Activated naive CD8-positive, alpha-beta T cell treated with anti-CD3 and anti-CD28 coated beads for 36 hours (primary cell): ENCODE measurements at places on chromosomes 5 and 9. TPM values are rescaled to one million over a fixed set of nuclear protein-coding genes. Genes with fewer than 3 reads are reported as not detected.
A peak's percentile ranks its signal among the peaks of the same experiment; 100 is the strongest.

Gene SUB1
- total RNA-seq = 414 TPM

Gene FAT2
- not detected for total RNA-seq

Gene ELP1
- 32.3 TPM for total RNA-seq

Gene GNA14
- total RNA-seq = not detected

Gene PCDHA1
- total RNA-seq = not detected

GRCh38 chr9:73146111-73146815, 5.4 kb upstream of the ANXA1 start:
- no peak for DNase-seq
- no peak overlapping the region for H3K27ac ChIP-seq
- no peaks in the 10 kb centered on the region for H3K27me3 ChIP-seq
- H3K4me3 ChIP-seq = no peak overlapping the region
- H3K4me1 ChIP-seq = peaks cover 57% of the 10 kb centered on the region

GRCh38 chr5:1864896-1865440, 17.8 kb downstream of the IRX4 start:
- H3K36me3 ChIP-seq = no peaks in the 10 kb centered on the region
- no peak for DNase-seq
- peaks cover 52% of the 10 kb centered on the region for H3K27me3 ChIP-seq
- no peak overlapping the region for H3K27ac ChIP-seq
- no peaks in the 10 kb centered on the region for H3K4me1 ChIP-seq

DNA sequence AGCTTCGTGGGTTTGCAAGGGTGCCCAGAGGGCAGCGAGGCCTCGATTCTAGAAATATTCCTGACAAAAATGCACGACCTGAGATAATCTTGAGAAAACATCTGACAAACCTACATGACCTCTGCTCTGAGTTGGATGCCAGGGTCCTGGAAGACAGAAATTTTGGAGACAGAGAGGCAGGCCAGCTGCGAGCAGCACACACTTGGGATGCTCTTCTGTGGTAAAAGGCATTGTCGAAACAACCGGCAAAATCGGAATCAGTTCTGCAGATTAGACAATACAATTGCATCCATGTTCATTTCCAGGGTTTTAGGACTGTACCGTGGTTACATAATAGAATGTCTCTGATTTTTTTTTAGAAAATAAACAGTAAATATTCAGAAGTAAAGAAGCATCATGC, 74.2 kb downstream of the GADD45G start:
- H3K4me1 ChIP-seq = no peaks in the 10 kb centered on the region
- no peak overlapping the region for H3K4me3 ChIP-seq
- H3K27ac ChIP-seq = no peak overlapping the region
- no peaks in the 10 kb centered on the region for H3K36me3 ChIP-seq
- DNase-seq = no peak
- no peaks in the 10 kb centered on the region for H3K27me3 ChIP-seq

GRCh38 chr5:89351975-89352374, 469.0 kb upstream of the MEF2C start:
- no peaks in the 10 kb centered on the region for H3K36me3 ChIP-seq
- no peaks in the 10 kb centered on the region for H3K4me1 ChIP-seq
- no peak overlapping the region for H3K27ac ChIP-seq

DNA sequence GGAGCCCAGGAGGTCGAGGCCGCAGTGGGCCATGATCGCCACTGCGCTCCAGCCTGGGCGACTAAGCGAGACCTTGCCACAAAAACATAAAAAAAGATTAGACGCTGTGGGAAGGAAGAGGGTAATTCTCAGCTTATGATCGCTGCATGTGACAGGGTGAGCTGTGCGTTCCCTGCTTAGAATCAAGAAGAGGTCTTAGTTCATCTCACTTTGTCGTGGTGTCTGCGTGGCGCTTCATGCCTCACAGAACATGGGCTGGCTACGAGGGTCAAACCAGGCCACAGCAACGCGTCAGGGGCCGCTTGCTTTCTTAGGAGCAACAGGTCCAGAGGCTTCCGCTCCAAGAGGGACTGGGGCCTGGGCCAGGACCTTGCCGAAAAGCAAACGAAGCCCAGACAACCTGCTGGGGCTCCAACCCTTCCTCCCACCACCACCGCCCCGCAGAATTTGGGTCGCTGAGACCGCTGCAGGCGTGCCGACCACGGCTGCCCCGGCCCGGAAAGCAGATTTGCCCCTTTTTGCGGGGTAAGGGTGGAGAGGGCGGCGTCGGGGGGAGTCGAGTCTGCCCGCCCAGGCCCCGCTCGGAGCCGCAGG, 10.0 kb upstream of the GRIN1 start:
- peak overlapping the region; percentile 96 for H3K4me3 ChIP-seq
- peak overlapping the region; percentile 92 for H3K27ac ChIP-seq
- no peak for DNase-seq

GRCh38 chr9:129131300-129132145, 20.3 kb downstream of the PTPA start:
- H3K27ac ChIP-seq = no peak overlapping the region
- peaks cover 14% of the 10 kb centered on the region for H3K36me3 ChIP-seq
- H3K4me3 ChIP-seq = no peak overlapping the region
- peak; percentile 81 for DNase-seq
- peaks cover 6% of the 10 kb centered on the region for H3K4me1 ChIP-seq

GRCh38 chr9:131728961-131729360, 10.9 kb downstream of the RAPGEF1 start:
- DNase-seq = peak; percentile 71
- H3K27ac ChIP-seq = peak overlapping the region; percentile 90
- peaks cover 76% of the 10 kb centered on the region for H3K4me1 ChIP-seq
- H3K27me3 ChIP-seq = no peaks in the 10 kb centered on the region
- H3K36me3 ChIP-seq = peaks cover 32% of the 10 kb centered on the region

DNA sequence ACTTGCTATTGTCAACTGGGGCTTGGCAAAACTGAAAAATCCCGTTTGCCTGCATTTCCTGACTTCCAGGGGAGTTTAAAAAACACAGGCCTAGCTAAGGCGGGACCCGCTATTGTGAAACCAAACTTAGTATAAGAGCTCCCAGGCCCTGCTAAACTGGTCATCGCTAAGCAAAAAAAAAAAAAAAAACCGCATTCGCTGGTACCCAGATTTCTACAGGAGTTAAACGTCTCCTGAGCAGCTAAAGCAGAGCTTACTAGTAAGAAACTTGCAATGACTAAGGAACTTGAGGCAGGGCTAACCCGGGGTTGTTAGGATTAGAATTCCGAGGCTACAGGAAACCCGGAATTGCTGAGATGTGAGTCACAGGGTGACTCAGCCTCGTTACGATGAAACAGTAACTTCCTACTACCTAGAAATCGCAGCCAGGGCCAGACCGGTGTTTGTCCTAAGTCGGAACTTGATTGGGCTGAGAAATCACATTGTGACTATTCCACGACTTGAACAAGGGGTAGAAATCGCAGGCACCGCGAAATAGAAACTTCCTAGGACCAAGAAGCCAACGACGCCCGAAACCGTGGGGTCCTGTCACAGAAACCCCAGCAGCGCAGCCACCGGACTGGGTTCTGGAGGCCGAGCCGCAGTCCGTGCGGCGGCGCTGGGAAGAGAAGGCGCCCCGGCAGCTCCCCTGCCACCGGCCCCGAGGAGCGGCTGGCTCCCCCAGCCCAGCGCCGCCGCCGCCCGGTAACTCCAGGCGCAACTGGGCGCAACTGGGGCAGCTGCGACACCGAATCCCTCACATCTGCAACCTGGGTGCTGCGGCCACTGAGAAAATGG, 89.4 kb downstream of the ANXA2R start:
- H3K27me3 ChIP-seq = no peaks in the 10 kb centered on the region
- peak overlapping the region; percentile 93 for H3K4me3 ChIP-seq
- peak; percentile 67 for DNase-seq
- peaks cover 27% of the 10 kb centered on the region for H3K4me1 ChIP-seq

DNA sequence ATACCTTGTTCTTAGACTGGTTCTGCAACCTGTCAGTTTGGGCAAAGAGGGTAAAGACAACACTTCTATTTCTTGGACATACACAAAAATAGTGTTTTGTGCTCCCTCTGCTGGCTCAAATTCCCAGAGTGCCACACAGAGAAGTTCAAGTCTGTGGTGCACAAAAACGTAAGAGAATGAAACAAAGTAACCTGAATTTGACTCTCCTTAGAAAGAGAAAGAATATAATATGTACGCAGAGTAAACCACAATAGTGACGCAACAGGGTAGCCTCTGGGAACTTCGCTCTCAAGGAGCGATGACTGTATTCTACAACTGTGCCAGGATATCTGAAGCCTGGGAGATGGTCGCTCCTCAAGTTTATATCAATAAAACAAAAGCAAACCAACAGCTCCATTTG, 18.5 kb downstream of the DDX31 start:
- H3K4me3 ChIP-seq = no peak overlapping the region
- H3K27me3 ChIP-seq = no peaks in the 10 kb centered on the region
- peaks cover 21% of the 10 kb centered on the region for H3K36me3 ChIP-seq
- H3K4me1 ChIP-seq = peaks cover 8% of the 10 kb centered on the region
- H3K27ac ChIP-seq = no peak overlapping the region

GRCh38 chr5:57863661-57864060, 381.1 kb upstream of the ACTBL2 start:
- H3K27ac ChIP-seq = no peak overlapping the region
- no peaks in the 10 kb centered on the region for H3K4me1 ChIP-seq
- H3K36me3 ChIP-seq = no peaks in the 10 kb centered on the region
- no peak overlapping the region for H3K4me3 ChIP-seq

DNA sequence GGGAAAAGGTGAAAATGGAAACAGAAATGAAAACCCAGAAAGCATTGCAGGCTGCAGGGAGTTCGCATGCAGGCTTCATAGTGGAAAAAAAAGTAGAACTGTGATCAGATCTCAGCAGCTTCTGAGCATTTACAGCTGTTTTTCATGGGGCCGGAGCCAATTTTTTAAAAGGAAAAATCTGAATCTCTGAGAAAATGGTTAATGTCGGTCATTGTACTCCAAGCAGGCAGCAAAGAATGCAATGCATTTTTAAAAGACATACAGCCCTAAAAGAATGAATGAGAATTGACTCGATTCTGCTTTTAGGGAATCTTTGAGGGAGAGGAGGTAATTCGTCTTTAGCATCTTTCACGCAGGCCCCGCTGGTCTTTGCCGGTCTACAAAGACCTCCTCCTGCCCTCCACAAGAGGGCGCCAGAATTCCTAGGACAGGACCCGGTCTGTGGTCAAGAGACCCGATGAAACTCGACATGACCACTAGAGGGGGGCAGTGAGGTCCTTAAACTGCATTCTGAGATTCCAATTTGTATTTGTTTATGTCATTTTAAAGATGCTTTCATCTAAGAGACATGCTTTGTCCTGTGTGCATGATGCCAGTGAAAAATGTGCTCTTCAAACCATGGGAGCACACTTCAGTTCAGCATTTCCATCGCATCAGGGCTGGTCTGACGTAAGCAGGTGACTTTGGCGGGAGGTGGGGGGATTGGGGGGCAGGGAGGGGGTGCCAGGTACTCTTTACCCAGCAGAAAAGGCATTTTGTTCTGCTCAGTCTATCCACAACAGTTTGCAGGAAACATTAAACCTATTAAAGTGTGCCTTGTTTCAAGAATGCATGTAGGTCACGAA, 43.7 kb upstream of the TMEM252 start:
- H3K4me1 ChIP-seq = peaks cover 7% of the 10 kb centered on the region
- no peaks in the 10 kb centered on the region for H3K36me3 ChIP-seq
- H3K27ac ChIP-seq = no peak overlapping the region

DNA sequence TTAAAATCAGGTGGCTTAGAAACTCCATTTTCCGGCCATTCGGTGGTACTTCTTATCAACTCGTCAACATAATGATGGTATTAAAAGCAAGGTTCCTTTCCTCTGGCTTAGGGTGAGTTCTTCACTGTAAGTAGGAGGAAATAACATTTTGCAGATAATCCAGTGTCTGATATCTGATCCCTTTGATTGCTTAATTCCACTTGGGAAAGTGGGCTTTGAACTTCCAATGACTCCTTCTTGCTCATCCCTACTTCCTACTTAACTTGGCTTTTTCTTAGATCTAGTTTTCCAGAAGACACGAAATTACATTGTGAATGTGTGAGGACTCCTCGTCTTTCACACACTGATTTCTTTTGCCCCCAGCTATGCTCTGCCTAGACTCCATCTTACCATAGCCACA, 31.5 kb downstream of the DDX31 start:
- H3K36me3 ChIP-seq = peaks cover 15% of the 10 kb centered on the region
- DNase-seq = no peak
- no peak overlapping the region for H3K27ac ChIP-seq
- no peaks in the 10 kb centered on the region for H3K27me3 ChIP-seq
- H3K4me1 ChIP-seq = no peaks in the 10 kb centered on the region

DNA sequence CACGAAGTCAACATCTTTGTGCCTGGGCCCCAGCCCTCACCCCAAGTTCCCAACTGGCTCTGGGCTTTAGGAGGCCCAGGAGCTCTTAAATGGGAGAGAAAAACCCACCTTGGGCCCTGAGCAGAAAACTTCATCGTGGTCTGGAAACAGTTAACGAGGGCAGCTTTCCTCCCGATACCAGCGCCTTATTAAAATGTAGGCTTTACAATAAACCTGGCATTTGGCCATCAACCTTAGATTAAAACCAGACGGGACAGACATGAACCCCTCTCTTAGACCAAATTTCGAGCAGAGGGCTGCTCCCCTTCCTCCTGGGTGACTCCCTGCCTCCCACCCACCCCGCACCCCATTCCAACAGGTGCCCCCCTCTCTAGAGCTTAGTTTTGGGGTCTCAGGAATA, 39.4 kb downstream of the PRRX2 start:
- H3K36me3 ChIP-seq = no peaks in the 10 kb centered on the region
- H3K27me3 ChIP-seq = peaks cover 21% of the 10 kb centered on the region
- H3K27ac ChIP-seq = no peak overlapping the region
- H3K4me1 ChIP-seq = no peaks in the 10 kb centered on the region
- no peak for DNase-seq
- H3K4me3 ChIP-seq = no peak overlapping the region

DNA sequence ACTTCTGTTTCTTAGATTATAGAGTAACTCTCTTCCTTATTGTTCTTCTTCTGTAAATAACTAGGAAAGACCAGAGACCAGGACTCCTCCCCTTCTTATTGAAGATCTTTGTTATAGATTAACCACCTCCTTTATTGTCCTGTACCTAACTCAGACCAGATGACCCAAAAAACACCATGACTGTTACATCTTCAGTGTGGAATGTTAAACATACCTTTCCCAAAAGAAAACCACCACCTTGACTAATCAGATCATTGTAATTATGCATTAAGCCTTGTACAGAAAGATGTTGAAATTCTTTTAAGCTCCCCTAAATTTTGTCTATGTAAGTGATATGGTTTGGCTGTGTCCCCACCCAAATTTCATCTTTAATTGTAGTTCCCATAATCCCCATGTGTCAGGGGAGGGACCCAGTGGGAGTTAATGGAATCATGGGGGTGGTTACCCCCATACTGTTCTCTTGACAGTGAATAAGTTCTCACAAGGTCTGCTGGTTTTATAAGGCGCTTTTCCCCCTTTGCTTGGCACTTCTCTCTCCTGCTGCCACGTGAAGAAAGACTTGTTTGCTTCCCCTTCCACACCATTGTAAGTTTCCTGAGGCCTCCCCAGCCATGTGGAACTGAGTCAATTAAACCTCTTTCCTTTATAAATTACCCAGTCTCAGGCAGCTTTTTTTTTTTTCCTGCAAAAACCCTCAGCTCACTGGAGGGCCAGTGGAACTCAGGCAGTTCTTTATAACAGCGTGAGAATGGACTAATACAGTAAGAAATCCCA, 26.3 kb downstream of the ARSB start:
- H3K27me3 ChIP-seq = no peaks in the 10 kb centered on the region
- H3K27ac ChIP-seq = no peak overlapping the region
- no peak overlapping the region for H3K4me3 ChIP-seq
- peaks cover 17% of the 10 kb centered on the region for H3K36me3 ChIP-seq
- no peaks in the 10 kb centered on the region for H3K4me1 ChIP-seq
- no peak for DNase-seq
